NCI-H1694 (cell line): ENCODE measurements at places on chromosomes 7 and 10.

GRCh38 chr10:110786172-110786571, 85.6 kb upstream of the PDCD4 start:
- DNase-seq: no peak

GRCh38 chr10:98617906-98618520, 171.3 kb upstream of the HPS1 start:
- DNase-seq: no peak

DNA sequence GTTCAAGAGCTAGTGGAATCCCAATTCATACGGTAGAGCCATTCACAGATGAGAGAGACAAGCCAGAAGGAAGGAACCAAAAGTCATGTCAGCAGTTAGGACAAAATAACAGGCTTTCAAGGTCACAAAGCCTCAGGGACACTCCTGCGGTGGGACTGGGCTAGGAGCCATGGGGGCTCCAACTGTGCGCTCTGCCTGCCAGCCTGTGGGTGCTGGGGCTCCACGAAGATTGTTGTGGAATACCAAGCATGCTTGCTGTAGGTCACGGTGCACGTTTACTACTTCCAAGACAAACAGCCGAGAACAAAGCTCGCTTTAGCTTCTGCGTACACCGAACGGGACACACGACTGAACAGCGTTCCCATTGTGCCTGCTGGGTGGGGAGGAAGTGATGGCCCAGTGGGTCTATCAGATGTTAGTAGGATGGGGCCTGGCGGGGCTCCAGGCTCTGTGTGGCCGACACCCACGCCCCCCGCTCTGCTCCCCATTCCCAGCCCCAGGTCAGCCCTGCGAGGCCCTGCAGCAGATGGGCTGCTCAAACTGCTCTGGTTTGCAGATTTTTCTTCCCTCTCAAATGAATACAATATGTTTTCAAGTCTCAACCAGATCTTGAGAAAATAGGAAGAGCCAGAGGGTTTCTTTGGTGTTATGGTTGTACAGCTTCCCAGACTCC, 158.9 kb downstream of the EGFR start:
- peak; percentile 35 for DNase-seq

GRCh38 chr10:108970016-108970415, 953.3 kb downstream of the XPNPEP1 start:
- no peak for DNase-seq

GRCh38 chr10:88670497-88670896, 6.3 kb downstream of the LIPF start:
- DNase-seq: no peak

DNA sequence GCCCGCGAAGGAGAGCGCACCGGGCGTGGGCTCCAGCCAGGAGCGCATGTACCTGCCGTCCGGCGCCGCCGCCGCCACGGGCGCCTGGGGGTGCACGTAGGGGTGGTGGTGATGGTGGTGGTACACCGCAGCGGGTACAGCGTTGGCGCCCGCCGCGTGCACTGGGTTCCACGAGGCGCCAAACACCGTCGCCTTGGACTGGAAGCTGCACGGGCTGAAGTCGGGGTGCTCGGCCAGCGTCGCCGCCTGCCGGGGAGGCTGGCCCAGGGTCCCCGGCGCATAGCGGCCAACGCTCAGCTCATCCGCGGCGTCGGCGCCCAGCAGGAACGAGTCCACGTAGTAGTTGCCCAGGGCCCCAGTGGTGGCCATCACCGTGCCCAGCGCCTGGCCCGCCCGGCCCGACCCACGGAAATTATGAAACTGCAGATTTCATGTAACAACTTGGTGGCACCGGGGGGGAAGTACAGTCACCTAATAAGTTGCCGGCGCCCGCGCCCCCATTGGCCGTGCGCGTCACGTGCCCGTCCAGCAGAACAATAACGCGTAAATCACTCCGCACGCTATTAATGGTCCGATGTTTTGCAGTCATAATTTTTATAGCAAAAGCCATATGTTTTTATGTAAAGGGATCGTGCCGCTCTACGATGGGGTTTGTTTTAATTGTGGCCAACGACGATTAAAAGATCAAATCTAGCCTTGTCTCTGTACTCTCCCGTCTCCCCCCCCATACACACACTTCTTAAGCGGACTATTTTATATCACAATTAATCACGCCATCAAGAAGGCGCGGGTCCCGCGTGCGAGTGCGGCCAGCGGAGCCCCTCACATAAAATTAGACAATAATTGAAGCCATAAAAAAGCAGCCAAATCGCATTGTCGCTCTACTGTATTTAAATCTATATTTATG, at the start of gene HOXA9:
Gene HOXA9, minus strand, starts transcription at position 449 of the 907 bp plus-strand sequence. Its CDS starts 80 bp downstream, at position 369.
- no peak for DNase-seq

DNA sequence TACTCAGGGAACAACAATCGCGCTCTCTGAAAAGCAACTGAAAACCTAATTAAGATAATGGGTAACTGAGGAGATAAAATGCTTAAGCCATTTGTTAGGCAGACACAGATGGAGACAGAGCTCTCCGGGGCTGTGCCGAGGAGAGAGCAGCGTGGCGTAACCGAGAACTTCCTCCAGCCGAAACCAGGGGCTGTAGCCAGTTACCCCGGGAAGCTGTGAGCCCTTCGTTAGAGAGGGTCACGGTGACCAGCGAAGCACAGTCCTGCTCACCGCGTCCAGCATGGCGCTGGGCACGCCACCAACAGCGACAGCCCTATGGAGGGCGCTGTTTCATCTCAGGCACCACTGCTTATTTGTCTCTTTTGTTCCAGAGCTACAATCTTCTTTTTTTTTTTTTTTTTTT, 16.1 kb downstream of the PAPOLB start:
- DNase-seq: no peak

DNA sequence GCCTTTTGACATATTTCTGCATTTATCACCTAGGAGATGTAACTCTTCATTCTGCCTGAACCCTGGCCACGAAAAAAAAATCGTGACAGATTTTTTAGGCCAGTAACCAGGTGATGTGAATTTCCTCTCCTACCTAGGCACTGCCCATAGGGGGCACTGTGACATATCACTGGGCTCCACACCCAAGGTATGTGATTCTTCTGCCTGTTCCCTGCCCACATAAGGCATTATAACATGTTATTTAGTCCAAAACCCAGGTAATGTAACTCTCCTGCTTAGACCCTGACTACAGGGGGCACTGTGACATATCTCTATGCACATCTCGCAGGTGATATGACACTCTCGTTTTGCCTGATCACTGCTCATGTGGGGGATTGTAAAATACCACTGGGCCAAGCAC, 29.5 kb upstream of the ZNF107 start:
- no peak for DNase-seq

GRCh38 chr7:41472427-41473125, 230.3 kb downstream of the INHBA start:
- DNase-seq: no peak

- DNase-seq: no peak
Observed at GRCh38 chr7:30285067-30285535, 704 bp downstream of the ZNRF2 start.

- DNase-seq: no peak
Observed at GRCh38 chr7:71772779-71773178, 639.4 kb downstream of the CALN1 start.

GRCh38 chr7:149498811-149499210, 1.2 kb upstream of the ZNF746 start:
- DNase-seq: no peak

DNA sequence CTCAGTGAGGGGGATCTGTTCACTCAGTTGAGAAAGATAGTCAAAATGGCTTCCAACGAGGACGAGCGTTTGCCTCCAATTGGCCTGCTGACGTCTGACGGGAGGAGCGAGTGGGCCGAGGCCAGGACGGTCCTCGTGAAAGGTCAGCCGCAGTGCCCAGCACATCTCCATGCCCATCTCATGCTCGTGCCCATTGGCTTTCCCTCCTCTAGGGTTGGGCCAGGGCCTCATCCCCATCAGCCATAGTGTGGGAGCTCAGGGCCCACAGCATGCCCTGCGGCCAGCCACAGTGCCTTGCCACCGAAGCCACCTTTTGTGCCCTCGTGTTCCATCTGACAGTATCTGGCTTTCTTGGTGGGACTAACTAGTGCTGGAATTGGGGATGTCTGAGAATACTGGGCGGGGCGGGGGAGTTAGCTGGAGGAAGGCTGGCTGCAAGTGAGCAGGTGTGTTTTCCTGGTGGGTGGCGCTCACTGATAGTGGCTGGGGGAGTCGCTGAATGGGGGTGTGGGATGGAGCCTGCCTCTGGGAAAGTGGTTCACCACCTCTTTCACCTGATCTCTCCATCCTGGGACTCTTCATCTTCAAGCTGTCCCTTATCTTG, 13.9 kb downstream of the CHAT start:
- DNase-seq: no peak

DNA sequence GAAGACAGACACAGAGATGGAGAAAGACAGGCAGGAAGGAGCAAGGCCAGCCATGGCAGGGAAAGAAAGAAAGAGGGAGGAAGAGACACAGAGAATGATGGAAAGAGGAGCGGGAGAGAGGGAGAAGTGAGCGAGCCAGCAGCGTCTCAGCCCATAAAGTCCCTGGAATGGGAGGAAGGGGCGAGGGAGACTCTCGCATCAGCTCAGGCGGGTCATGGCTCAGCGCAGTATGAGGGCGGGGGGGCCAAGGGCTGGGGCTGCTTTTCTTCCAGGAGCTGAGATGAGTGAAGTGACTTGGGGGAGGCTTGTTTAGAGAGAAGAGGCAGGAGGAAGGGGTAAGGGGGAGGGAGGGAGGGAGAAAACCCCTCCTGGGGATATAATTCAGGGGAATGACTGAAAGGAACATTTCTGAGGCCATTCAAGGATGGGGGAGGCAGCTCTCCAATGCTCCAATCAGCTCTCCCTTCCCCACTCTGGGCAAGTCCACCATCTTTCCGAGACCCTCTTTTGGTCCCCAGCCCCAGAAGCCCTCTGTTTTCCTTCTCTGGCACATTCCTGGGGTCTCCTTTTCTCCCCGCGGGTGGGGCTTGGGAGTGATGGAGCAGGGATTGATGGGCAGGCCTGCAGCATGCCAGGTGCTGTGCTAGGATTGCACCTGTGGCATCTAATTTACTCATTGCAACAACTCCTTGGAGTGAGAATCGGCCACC, 87.9 kb downstream of the HIF1AN start:
- DNase-seq: no peak

DNA sequence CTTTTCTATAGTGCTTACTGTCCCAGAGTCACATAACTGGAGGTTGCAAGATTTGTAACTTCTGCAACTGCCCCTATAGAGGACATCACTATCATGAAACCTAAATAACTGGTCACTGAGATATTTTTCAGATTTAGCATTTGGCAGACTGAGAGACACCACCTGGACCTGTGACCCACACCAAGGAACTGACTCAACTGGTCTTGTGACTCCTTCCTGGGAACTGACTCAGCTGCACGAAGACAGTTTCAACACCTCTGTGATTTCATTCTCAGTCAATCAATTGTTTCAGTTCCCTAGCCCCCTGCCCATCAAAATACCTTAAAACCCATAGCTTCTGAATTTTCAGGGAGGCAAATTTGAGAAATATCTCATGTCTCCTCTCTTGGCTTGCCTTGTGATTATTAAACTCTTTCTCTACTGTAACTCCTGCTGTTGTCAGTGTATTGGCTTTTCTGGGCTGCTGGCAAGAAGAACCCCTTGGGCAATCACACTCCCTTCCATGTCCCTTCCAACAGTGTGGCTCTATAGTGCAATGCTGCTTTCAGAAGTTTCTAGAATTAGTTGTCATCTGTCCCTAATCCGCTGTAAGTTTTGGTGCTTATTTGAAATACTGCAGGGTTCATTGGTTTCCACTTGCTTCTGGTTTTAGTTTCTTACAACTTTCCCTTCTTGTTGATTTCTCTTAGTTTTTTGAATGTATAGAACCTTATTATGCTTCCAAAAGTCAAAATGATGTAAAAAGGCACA, 127.8 kb upstream of the ADCY1 start:
- DNase-seq: no peak

DNA sequence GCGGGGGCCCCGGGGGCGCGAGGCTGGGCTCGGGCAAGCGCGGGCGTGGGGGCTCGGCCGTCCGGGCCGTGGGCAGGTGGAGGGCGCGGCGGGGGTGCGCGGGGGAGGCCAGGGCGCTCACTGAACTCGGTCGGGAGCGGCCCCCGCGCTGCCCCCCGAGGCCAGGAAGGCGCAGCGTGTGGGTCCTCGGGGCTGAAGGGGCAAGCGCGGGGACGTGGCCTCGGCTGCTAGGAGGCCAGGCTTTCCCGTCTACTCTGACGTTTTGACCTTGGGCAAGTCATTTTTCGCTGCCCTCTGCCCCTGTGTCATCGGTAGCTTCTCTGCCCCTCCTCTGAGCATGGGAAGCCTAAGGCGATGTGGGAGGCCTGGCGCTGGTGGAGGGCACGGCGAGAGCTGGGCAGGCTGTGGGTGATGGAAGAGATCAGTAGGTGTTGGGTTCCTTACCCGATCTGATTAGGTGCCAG, 441 bp downstream of the FBH1 start:
- no peak for DNase-seq

DNA sequence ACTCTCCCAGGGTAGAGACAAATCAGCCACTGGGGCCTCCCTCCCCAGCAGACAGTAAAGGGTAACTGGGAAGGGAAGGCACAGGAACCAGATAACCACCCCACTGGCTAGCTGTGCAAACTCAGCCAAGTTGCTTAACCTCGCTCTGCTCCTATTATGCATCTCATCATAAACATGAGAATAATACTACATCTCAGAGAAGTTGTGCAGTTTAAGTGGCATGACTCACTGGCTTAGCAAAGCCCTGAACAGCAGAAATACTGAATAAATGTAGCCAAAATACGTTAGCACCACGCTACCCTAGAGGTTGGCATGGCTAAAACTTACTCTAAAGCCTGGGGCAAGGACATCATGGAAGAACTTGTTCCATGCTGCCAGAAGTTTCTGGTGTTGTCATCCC, 128.1 kb upstream of the ANK3 start:
- DNase-seq: no peak

GRCh38 chr7:82665966-82666507, 222.5 kb upstream of the CACNA2D1 start:
- DNase-seq: no peak

DNA sequence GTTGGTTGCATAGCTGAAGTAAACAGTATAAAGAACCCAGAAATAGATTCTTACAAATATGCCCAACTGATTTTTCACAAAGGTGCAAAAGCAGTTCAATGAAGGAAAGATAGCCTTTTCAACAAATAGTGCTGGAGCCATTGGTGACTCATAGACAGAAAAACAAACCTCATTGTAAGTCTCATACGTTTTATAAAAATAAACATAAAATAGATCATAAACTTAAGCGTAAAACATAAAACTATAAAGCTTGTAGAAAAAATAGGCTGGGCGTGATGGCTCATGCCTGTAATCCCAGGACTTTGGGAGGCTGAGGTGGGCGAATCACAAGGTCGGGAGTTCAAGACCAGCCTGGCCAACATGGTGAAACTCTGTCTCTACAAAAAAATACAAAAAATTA, 318.8 kb upstream of the IGFBP3 start:
- no peak for DNase-seq

DNA sequence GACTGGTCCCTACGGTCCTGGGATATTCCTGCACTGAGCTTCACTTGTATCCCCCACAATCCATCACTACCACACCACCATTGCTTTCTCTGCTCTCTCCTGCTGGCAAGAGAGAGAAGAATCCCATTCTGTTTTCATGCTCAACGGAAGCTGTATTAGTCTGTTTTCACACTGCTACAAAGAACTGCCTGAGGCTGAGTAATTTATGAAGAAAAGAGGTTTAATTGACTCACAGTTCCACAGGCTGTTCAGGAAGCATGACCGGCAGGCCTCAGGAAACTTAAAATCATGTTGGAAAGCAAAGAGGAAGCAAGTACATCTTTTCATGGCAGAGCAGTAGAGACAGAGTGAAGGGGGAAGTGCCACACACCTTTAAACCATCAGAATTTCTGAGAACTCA, 260.4 kb upstream of the LYZL1 start:
- DNase-seq: no peak

GRCh38 chr10:62627983-62628382, 176.5 kb upstream of the ADO start:
- DNase-seq: no peak

- DNase-seq: no peak
Observed at GRCh38 chr7:51444936-51445335, 128.3 kb upstream of the COBL start.
